ENCODE measurements at places on chromosomes 12 and 14. TPM values are rescaled to one million over a fixed set of nuclear protein-coding genes. Genes with fewer than 3 reads are reported as not detected.

DNA sequence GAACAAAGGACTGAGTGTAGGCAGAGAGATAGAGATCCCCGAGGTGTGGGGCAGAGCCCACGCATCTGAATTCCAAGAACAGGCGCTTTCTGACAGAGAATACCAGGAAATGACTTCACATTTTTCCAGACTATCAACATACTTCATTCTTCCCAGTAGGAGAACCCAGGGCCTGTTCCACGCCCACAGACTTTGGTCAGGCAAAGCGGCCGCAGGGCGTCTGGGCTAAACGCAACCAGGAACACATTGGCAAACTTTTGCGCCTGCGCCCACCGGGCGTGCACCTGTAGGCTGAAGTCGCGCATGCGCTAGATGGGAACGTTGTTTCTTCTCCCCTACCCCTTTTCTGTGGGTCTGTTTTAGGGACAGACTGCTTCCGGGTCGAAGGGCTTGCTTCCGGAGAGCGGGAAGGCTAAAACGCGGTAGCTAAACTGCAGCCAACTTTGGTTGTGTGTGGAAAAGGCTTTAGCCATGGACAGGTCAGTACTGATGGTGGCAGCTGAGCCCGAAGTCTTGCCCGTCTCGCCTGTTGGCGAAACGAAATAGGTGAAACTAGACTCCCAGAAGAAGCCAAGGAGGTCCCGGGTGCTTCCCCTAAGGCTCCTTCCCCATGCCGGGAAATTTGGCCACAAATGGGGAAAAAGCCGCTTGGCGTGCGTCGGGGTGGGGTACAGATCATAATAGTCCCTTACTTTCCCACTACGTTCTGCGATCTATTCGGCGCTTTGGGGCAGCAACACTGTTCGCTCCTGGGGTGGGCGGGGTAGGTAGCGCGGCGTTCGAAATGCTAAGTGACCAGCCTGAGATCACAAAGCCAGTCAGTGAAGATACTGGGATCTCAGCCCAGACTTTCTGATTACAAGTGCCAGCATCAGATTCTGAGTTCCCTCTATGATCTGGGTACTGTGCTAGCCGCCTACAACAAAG is at the start of gene NUP107:
Gene NUP107 (plus strand): TSS at position 384 of the 927 bp plus-strand sequence. CDS start 88 bp downstream, at position 472.
- peak; percentile 95 for DNase-seq

DNA sequence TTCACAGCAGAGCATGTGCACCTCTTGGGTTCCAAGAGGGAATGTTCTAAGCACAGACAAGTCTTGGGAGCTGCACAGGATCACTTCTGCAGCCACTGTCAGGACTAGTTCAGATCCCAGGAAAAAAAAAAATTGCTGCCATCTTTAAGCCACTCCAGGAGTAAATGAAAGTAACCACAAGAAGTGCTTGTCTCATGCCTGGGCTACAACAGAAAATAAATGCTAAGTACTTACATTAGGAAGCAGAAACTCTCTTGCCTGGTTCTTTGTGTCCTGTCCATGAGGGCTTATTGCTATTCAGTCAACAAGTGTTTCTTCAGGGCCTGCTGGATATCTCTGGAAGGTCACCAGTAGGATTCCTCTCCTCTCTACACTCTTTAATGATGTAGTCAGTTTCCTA is 176.1 kb downstream of the KTN1 start:
- no peak for DNase-seq

- no peak for DNase-seq
These were observed 3.2 kb downstream of the PLBD1 start for GRCh38 chr12:14564336-14564959.

DNA sequence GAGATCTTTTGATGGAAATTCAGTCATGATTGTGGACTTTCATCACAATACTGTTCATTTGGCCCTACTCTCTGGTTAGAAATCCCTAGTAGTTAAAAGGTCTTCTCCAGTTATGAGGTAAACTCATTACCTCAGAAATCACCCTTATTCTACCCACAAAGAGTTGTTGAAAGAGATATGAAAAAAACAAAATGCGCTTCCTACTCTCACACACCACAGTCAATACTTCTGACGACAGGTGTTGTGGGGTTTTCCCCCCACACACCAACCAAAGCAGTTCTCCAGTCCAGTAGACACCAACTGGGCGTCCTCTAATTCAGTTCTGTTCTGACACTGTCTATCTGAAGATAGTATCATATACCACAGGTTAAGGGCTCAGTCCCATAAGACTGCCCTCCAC is 54.9 kb downstream of the TRMT5 start:
- DNase-seq: no peak

DNA sequence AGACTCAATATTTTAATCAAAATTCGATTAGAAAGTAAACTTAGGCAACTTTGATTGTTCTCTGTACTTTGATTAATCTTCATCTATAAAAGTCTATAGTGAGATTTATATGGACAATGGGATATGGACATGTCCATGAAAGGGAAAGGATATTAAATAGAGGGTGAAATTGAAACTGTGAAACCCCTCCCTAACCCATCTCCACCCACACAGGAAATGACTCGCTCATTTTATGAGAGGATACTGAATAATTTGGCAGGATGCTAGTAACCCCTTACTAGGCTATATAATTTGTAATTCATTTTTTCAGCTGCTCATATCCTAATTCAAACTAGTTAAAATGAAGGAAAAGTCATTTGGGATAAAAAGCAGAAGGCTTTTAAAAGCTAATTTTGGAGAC is 328.0 kb upstream of the ATP2B1 start:
- no peak for DNase-seq

- no peak for DNase-seq
These were observed 12.5 kb downstream of the CFAP251 start for GRCh38 chr12:121930862-121931261.

DNA sequence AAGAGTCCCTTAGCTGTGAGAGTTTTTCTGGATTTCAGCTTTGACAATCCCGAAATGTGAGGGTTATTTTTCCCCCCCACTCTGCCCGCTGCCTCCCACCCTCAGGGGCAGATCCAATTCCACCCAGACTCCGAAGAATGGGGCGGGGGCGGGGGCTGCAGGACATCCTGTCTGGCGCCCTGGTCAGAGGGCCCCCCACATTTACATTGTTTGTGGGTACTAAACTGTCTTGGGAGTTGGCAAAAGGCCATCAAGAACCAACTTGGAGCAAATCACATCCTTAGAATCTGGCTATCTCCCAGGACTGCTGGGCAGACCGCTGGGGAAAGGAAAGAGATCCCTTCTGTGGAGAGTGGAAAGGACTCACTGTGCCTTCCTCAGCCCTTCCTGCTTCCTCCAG is 2.4 kb downstream of the EMP1 start:
- no peak for DNase-seq

DNA sequence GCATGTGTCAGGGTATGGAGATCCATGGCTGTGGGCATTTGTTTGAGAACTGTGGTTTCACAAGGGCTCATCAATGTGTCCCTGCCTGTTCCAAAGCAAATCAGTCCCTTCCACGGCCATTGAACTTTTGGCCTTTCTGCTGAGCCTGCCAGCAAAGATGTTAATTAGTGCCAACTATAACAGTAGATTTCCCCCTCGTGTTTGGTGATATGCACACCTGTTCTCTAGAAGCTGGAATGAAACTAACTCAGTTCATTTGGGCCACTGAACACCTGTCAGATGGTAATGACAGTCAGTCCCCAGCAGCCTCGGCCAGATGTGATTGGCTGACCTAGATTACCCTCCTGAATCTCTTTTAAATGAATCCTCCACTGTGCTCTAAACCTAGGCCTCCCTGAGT is 43.2 kb downstream of the IRAK3 start:
- no peak for DNase-seq

DNA sequence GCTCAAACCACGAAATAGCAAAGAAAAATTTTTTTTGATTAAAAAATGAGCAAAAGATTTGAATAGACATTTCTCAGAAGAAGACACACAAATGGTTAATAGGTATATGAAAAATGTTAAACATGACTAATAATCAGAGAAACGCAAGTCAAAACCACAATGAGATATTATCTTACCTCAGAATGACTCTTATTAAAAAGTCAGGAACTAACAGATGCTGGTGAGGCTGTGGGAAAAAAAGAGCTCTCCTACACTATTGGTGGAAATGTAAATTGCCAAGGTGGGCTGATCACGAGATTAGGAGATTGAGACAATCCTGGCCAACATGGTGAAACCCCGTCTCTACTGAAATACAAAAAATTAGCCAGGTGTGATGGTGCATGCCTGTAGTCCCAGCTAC is 315.5 kb upstream of the FLRT2 start:
- no peak for DNase-seq

GRCh38 chr12:16046266-16046665 is 135.1 kb downstream of the DERA start:
- no peak for DNase-seq

GRCh38 chr12:77746096-77746495 is 84.6 kb upstream of the NAV3 start:
- DNase-seq: no peak

DNA sequence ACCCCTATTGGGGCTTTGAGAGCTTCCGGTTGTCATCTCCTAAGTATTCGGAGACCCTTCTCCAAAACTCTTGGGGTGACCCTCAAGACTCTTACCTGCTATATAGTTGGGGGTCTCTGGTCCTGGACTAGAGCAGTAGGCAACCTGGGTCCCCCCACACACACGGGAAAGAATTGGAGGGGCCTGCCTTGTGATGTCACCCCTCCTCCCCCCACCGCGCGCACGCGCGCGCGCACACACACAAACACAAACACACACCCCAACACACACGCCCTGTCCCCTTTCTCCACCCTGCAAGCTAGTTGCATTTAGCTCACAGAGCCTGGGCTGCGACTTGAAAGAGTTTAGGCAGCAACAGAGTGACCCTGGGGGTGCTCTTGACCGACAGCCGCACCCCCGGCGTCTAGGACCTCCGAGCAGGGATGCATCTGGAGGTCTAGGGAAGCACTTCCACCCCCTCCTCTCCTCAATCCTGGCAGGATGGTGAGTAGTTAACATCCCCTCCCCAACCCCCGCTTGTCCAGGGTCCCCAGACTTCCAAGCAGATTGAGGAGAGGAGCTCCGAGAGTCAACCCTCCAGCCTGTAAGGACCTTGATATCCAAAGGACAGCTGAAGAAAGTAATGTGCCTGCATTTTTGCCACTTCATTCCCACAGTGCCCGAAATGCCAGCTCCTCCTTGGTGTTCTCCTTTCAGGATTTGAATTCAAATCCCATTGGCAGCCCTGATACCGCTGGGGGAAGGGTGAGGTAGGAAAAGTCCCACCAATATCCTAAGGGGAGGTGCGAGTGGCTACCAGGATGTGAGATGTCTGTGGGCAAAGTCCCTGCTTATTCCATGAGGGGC is 1.4 kb upstream of the DNAJC14 start:
- no peak for DNase-seq

DNA sequence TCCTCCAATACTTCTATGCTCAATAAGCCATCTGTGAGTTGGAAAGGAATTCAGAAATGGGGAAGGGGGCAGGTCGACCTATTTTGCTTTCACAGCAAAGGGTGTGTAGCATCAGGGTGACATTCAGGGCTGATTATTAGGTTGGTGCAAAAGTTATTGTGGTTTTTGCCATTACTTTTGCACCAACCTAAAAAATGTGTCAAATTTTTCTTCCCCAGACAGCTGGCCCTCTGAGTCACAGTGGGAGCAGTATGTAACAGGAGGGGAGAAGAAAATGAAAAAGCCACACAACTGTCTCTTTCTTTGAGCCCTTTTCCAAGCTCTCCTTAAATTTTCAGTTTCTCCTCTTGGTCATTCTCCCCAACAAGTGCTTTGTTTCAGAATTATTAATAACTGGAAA is 47.1 kb upstream of the GZMB start:
- DNase-seq: no peak

DNA sequence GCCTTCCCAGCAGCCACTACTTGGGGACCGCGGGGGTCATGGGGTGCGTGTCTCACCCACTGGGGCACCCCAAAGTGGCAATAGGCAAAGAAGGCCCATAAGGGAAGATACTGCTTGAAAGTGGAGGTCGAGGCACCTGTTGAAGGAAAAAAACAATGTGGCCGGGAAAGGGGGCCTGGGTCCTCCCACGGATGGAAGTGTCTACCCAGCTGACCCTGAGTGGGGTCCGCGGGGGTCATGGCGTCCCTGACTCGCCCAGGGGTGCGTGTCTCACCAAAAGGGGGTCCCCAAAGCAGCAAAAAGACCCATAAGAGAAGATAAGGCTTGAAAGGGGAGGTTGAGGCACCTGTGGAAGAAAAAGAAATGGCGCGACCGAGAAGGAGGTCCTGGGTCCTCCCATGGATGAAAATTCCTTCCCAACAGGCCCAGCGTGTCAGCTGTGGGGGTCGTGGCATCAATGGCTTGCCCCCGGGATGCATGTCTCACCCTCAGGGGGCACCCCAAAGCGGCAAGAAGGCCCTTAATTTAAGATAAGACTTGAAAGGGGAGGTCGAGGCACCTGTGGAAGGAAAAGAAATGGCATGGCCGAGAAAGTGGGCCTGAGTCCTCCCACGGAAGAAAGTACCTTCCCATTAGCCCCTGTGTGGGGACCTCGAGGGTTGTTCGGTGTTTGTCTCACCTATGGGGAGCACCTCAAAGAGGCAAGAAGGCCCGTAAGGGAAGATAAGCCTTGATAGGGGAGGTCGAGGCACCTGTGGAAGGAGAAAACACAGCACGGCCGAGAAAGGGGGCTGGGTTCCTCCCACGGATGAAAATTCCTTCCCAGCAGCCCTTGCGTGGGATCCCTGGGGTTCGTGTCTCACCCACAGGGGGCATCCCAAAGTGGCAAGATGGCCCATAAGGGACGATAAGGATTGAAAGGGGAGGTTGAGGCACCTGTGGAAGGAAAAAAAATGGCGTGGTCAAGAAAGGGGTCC is 266.0 kb downstream of the ALG10 start:
- no peak for DNase-seq

- DNase-seq: no peak
These were observed 478.1 kb downstream of the VRK1 start for GRCh38 chr14:97275276-97275675.

TBX5 gene
- total RNA-seq: not detected

KIF5A gene
- total RNA-seq: 0.63 TPM

TMEM52B gene
- total RNA-seq: not detected

ARMH4 gene
- total RNA-seq: not detected
